ENCODE measurements at places on chromosomes 4 and X.

GRCh38 chrX:41265615-41266014 lies 68.3 kb upstream of the DDX3X start:
- H3K27me3 ChIP-seq: no peaks in the 10 kb centered on the region
- no peaks in the 10 kb centered on the region for H3K4me1 ChIP-seq
- no peak overlapping the region for H3K27ac ChIP-seq

- no peaks in the 10 kb centered on the region for H3K27me3 ChIP-seq
- H3K4me1 ChIP-seq: no peaks in the 10 kb centered on the region
- no peak overlapping the region for H3K27ac ChIP-seq
- no peak overlapping the region for H3K4me3 ChIP-seq
- no peaks in the 10 kb centered on the region for H3K36me3 ChIP-seq
Measured at GRCh38 chr4:31246856-31247255, 526.7 kb downstream of the PCDH7 start.

- H3K36me3 ChIP-seq: no peaks in the 10 kb centered on the region
- no peaks in the 10 kb centered on the region for H3K27me3 ChIP-seq
- DNase-seq: no peak
- no peaks in the 10 kb centered on the region for H3K4me1 ChIP-seq
- no peak overlapping the region for H3K27ac ChIP-seq
Measured at GRCh38 chrX:31420711-31421151, 348.9 kb upstream of the FTHL17 start.

GRCh38 chrX:109632906-109633504 lies 8.0 kb upstream of the KCNE5 start:
- no peak for DNase-seq
- H3K4me3 ChIP-seq: no peak overlapping the region
- no peaks in the 10 kb centered on the region for H3K36me3 ChIP-seq
- no peak overlapping the region for H3K27ac ChIP-seq

DNA sequence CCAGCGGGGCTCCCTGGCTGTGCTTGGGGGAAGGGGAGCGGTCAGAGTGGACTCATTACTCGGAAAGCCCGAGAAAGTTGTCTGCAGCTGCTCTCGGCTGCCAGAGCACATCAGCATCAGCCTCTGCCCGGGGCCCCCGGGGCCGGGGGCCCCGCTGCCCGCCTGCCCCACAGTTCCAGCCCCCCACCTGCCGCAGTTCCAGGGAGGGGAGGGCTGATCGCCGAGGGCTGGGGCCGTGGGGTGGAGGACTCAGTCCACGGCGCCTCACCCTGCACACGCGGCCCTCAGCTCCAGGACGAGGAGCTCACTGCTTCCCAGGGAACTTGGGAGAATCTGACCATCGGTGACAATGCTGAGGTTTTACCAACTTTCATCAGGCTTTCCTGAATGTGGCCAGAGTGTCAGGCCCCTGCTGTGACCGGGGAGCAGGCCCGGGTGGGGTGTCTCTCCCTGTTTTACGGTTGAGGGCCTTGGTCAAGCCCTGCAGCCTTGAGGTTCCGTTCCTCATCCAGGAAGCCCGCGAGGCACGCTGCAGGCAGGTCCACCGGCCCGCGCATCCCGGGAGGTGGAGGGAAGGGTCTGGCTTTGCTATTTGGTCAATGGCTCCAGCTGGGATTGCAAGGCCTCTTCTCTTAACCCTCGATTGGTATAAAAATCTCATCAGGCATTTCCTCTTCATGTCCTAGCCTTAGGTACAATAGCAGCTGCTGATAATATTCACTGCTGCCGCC lies 57.2 kb downstream of the CPZ start:
- no peak overlapping the region for H3K27ac ChIP-seq
- no peak overlapping the region for H3K4me3 ChIP-seq
- H3K36me3 ChIP-seq: no peaks in the 10 kb centered on the region
- no peaks in the 10 kb centered on the region for H3K27me3 ChIP-seq
- no peak for DNase-seq
- H3K4me1 ChIP-seq: no peaks in the 10 kb centered on the region

All from liver (tissue), 10 donors.